ENCODE measurements at places on chromosomes 3 and 15.

- no peak for DNase-seq
Observed at GRCh38 chr15:85004550-85004949, 22.9 kb downstream of the PDE8A start.

DNA sequence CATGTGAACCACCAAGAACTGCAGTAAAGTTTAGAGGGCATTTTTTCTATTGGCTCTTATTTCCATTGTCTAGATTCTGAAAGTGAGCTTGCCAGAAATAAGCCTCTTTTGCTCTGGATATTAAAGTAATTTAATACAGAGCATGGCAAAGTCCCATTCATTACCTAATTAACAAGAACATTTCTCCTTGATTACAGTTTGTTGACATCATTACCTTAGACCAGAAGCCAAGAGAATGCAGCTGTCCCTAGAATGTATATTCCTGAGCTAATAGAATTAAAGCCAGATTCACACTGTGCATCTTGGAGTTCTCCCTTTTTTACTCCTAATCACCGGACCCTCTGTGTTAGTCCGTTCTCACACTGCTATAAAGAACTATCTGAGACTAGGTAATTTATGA is 46.4 kb upstream of the TM4SF4 start:
- DNase-seq = no peak

DNA sequence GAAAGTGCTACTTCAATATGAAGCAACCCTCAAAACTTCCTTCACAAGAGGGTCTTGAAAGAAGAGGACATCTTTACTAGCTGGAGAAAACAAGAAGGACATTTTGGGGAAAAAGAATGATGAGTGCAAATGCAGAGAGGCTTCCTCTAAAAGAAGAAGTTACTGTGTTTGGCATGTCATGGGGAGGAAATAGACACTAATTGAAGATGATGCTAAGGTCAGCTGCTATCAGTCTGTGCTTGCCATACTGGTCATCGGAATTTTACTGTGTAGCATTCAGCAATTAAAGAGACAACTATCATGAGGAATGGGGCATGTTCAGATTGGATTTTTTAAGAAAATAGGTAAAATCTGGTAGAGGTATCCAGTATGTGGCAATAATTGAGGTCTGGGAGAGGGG is 60.0 kb downstream of the THRB start:
- DNase-seq = no peak

DNA sequence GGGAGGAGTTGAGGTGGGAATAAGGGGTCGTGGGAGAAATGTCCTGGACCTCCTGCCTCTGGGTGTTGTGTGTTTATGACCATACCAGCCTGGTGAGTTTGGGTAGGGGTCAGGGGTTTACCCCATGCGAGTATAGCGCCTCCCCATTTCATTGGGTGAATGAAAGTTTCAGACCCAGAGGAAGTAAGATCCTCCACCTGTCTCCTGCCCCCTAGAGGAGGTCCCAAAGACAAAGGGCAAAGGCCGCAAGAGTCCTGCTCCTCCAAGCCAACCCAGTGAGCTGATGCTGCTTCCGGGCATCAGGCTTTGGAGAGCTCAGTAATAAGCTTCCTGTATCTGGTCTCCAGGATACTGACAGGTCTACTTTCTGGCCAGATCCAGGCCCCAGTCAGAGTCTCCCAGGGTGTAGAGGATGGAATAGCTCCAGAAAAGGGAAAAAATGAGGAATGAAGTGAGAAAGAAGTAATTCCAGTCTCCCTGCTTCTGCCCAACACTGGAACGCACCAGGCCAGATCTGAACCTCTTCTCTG is 6.4 kb upstream of the TBC1D21 start:
- no peak for DNase-seq

DNA sequence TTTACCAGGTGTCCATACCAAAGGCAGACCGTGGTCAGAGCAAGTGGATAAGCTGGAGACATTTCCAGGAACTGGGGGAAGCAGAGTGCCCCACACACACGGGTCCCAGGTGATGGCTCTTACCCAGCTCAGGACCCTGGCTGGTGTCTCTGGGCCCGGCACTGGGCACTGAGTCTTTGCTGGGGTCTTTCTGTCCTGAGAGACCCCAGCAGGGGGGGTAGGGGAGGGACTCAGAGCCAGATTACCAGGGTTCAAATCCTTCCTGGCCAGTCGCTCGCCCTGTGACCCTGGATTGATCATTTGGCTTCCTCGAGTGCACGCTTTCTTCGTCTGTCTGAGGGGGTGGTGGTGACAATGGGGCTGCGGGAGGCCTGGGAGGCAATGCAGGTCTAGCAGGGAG is 95.7 kb downstream of the PLXNA1 start:
- no peak for DNase-seq

DNA sequence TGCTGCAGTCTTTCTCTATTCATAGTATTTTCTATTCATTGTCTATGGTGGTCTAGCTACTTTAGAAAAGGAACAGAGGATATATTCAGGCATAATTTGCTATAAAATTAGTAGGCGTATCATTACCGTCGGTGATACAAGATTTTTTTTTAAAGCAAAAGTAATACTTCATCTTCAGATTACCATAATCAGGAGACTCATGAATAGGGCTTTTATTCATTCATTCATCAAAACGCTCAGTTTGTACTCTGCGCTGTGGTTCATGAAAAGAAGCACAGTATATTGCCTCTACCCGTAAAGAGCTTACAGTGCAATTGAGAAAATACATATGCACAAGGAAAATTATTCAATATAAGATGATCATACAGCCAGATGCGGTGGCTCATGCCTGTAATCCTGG is 136.7 kb upstream of the CHRM5 start:
- DNase-seq = no peak

GRCh38 chr3:175270866-175271265 is 411.7 kb downstream of the NAALADL2 start:
- no peak for DNase-seq

DNA sequence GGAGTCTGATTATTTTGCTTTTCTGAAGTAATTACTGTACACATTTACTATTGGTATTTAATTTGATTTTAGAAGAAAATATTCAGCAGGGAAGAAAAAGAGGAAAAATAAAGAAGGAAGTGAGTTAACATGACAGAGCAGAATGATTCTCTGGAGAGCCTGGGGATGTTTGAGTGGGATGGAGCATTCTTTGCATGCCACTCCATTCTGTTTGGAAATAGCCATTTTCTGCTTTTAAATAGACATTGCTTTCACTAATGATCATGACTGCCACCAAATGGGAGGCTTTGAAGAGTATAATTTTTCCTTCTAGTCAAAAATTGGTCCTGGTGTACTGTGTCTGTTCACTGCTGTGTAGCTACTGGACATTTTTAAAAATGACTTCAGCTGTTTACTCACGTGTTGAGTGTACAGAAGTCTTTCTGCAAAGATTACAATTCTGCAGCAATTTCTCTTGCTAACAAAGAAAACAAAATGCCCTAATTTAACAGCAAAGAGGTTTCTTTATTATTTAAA is 196.1 kb downstream of the RYR3 start:
- DNase-seq = no peak

DNA sequence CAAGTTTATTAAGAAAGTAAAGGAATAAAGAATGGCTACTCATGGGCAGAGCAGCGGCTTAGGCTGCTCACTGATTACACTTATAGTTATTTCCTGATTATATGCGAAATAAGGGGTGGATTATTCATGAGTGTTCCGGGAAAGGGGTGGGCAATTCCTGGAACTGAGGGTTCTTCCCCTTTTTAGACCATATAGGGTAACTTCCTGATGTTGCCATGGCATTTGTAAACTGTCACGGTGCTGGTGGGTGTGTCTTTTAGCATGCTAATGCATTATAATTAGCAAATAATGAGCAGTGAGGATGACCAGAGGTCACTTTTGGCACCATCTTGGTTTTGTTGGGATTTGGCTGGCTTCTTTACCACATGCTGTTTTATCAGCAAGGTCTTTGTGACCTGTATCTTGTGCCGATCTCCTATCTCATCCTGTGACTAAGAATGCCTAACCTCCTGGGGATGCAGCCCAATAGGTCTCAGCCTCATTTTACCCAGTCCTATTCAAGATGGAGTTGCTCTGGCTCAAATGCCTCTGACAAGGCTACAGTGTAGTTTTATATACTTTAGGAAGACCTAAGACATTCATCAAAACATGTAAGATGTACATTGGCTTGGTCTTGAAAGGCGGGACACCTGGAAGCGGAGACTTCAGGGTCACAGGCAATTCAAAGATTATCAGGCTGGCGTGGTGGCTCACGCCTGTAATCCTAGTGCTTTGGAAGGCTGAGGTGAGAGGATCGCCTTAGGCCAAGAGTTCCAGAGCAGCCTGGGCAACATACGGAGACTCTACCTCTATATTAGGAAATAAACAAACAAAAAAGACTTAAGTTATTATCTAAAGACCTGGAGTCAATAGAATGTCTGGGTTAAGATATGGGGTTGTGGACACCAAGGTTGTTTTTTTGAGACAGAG is 3.2 kb upstream of the BLOC1S6 start:
- no peak for DNase-seq

GRCh38 chr15:44694416-44694815 is 16.7 kb downstream of the PATL2 start:
- no peak for DNase-seq

DNA sequence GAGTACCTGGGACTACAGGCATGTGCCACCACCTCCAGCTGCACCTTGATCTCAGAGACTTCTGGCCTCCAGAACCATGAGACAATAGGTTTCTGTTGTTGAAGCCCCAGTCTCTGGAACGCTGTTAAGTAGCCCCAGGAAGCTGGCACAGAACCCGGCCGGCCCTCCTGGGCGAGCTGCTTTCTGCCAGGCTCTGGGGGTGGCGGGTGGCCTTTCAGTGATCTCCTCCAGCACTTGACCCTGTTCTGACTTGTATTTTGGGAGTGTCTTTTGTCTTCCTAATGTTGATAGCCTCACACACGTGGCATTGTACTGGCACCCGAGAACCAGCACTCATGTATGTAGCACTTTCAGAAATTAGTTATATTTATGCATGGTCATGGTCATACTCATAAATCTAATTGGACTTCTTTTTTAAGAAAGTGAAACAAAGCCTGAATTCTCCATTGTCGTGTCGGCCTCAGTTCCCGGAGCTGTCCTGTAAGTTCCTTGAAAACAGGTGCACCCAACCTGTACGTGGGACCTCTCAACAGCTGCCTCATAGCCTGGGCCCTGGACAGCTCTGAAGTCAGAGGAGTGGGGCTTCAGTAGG is 74.0 kb downstream of the TFRC start:
- DNase-seq = no peak

DNA sequence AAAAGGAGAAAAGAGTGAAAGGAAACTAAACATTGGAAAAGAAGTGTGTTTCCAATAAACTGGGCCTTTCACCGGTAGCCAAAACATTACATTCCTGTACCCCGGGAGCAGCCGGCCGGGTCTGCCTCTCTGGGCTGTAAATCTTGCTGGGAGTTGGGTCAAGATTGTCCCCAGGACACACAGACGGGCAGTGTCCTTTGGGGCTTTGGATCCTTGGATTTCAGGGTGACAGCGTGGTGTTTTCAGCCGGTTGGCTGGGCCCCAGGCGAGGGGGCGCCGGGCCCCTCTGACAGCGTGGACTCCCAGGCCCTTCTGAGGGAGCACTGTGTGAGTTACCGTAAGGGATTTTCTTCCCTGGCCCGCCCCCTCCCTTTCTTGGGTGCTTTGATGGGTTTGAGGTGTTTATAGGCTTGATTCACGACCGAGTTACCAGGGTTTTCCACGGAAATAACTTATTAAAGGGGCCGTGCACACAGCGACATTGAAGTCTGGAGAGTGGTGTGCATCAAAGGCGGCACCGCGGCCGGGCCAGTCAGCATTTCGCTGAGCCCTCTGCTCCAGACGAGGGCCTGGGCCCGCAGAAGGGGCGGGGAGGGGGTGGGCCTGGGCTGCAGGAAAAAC is 27.4 kb downstream of the SMAD6 start:
- DNase-seq = peak; percentile 73

- no peak for DNase-seq
Observed at GRCh38 chr3:24598695-24599470, 104.2 kb upstream of the THRB start.

DNA sequence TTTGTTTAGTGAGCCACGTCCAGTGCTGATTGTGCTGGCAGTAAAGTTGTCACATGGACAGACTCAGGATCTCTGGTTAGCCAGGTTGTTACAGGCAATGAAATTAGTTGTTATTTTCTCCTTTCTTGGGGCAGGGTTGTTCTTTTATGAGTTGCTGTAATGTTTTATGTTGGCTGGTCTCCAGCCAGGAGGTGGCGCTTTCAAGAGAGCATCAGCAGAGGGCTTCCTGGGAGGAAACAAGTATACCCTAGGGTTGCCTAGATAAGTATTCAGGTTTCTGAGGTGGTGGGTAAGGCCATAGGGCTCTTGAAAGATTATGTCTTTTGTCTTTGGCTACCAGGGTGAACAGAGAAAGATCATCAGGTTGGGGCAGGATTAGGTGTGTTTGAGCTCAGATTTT is 14.5 kb upstream of the CFAP20DC start:
- DNase-seq = no peak

DNA sequence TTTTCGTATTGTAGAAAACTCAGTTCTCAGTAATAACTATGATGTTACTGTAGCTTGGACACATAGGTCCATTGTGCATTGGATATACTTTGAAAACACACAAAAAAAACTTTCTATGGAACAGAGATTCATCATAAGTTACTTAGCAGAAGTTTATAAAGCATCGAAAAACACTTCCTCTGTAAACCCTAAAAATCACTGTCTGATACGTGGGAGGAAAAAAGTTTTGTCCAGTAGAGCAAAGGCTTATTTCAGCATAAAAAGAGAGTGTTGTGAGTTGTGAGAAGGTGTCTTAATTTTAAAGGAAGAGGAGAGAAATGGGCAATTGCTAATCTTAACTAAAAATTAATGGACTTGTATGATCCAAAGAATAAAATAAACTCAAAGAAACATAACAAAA is 64.8 kb downstream of the OSTN start:
- no peak for DNase-seq

DNA sequence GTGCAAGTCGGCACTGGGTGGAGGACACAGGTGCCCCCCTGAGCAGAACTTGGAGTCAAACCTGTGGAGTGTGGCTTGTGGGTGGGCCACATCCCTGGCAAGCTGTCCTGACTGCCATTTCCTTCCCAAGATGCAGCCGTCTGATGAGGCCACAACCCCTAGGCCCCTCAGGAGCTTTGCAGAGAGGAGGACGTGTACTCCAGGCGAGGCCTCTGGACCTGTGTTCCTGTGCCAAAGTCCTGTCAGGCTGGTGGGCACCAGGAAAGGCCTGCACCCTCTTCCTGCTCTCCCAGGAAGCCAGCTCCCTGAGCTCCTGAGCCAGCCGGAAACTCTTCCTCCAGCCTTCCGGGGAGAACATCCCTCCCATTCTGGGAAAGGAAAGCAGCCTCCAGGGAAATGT is 48.5 kb downstream of the CMTM6 start:
- no peak for DNase-seq

GRCh38 chr15:95266451-95267061 is 1035.2 kb downstream of the MCTP2 start:
- no peak for DNase-seq
